Gastrocnemius medialis (tissue), 4 donors: ENCODE measurements at places on chromosomes 2 and 18. TPM values are rescaled to one million over a fixed set of nuclear protein-coding genes. Genes with fewer than 3 reads are reported as not detected.
A peak's percentile ranks its signal among the peaks of the same experiment; 100 is the strongest.

- DNase-seq: no peak
- no peak overlapping the region for H3K4me3 ChIP-seq
- H3K36me3 ChIP-seq: no peaks in the 10 kb centered on the region
- H3K27me3 ChIP-seq: no peaks in the 10 kb centered on the region
- no peaks in the 10 kb centered on the region for H3K4me1 ChIP-seq
Observed at GRCh38 chr18:60469387-60470100, 97.0 kb upstream of the MC4R start.

MEIS1 gene
- 1.6 TPM for total RNA-seq

UBXN4 gene
- total RNA-seq: 85.1 TPM

- no peaks in the 10 kb centered on the region for H3K36me3 ChIP-seq
- no peak overlapping the region for H3K4me3 ChIP-seq
- no peak overlapping the region for H3K27ac ChIP-seq
- no peaks in the 10 kb centered on the region for H3K4me1 ChIP-seq
Observed at GRCh38 chr2:167592441-167592840, 655.0 kb downstream of the STK39 start.

DNA sequence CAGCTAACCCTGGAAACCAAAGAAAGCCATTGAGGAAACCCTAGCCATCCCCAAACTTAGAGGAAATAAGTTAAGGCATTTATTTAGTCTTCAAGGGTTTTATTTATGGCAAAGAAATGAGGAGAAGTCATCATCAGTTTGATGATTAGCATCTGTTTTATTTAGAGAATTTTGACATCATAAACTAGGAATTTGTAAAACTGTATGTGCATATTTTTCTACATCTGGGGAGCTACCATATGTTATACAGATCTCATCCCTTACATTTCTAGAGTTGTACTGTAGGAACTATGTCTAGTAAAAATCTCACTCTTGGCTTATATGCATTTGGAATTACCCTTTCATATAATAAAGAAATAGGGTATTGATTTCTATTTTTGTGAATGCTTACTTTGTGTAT is 48.7 kb downstream of the FMNL2 start:
- H3K4me3 ChIP-seq: no peak overlapping the region
- no peak for DNase-seq
- H3K36me3 ChIP-seq: no peaks in the 10 kb centered on the region
- H3K27ac ChIP-seq: no peak overlapping the region
- H3K27me3 ChIP-seq: no peaks in the 10 kb centered on the region
- H3K4me1 ChIP-seq: peaks cover 29% of the 10 kb centered on the region

GRCh38 chr2:187586011-187586641 is 31.9 kb upstream of the TFPI start:
- H3K27ac ChIP-seq: no peak overlapping the region
- H3K27me3 ChIP-seq: no peaks in the 10 kb centered on the region
- no peak for DNase-seq

GRCh38 chr18:6486313-6486712 is 71.6 kb upstream of the L3MBTL4 start:
- H3K36me3 ChIP-seq: no peaks in the 10 kb centered on the region
- H3K27ac ChIP-seq: no peak overlapping the region
- no peaks in the 10 kb centered on the region for H3K4me1 ChIP-seq
- DNase-seq: no peak
- H3K4me3 ChIP-seq: no peak overlapping the region
- H3K27me3 ChIP-seq: no peaks in the 10 kb centered on the region

DNA sequence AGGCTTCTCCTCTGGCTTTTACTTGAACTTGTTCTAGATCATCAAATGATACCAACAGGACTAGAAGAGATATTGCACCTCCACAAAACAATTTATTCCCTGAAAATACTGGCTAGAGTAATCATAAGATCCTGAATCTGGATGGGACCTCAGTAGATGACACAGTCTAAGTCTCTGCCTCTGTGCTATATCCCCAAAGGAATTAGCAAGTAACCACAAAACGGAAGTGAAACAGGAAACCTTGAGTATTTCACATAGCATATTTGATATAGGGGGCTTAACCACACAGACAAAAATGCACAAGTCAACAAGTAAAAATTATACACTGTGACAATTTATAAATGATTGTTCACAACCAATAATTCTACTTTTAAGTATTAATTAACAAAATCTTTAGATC is 456.9 kb upstream of the TNP1 start:
- H3K36me3 ChIP-seq: no peaks in the 10 kb centered on the region
- no peak for DNase-seq
- no peaks in the 10 kb centered on the region for H3K4me1 ChIP-seq
- H3K27me3 ChIP-seq: no peaks in the 10 kb centered on the region

PECR gene
- 0.73 TPM for total RNA-seq

DNA sequence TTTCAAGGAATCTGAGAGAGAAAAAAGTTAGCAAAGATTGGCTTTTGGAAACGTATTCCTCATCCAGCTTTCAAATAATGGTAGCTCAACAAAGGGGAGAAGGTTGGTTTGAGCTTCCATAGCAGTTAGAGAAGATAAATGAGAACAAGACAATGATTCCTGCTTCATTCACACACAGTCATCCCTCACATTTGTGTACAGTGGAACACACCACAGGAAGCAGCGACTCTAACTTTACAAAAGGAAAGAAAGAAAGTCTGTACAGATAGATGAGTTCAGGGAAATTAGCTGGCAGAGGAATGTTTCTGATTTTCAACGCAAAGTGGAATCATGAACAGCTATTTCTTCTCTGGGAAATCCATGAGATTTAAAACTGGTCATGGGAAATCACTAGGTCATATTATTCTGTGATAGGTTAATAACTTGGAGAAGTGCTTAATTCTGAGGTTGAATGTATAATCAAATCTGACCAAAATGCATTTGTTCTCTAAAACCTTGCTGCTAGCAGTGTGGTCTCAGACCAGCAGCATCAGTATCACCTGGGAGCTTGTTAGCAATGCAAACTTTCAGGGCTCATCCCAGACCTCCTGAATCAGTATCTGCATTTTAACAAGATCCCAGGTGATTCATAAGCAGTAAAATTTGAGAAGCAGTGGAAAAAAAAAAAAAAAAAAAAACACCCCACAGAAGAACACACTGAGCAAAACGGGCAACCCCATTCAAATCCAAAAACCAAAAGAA is 112.0 kb downstream of the GRB14 start:
- H3K36me3 ChIP-seq: no peaks in the 10 kb centered on the region
- no peak for DNase-seq
- no peak overlapping the region for H3K4me3 ChIP-seq
- no peaks in the 10 kb centered on the region for H3K27me3 ChIP-seq
- no peak overlapping the region for H3K27ac ChIP-seq
- H3K4me1 ChIP-seq: no peaks in the 10 kb centered on the region

- H3K4me1 ChIP-seq: peaks cover 9% of the 10 kb centered on the region
- H3K27ac ChIP-seq: peak overlapping the region; percentile 67
- no peak for DNase-seq
- H3K4me3 ChIP-seq: no peak overlapping the region
Observed at GRCh38 chr2:120758181-120759144, 22.8 kb downstream of the GLI2 start.

- H3K27me3 ChIP-seq: no peaks in the 10 kb centered on the region
- no peaks in the 10 kb centered on the region for H3K36me3 ChIP-seq
- H3K4me3 ChIP-seq: no peak overlapping the region
Observed at GRCh38 chr2:44430342-44430741, 68.6 kb downstream of the CAMKMT start.

DNA sequence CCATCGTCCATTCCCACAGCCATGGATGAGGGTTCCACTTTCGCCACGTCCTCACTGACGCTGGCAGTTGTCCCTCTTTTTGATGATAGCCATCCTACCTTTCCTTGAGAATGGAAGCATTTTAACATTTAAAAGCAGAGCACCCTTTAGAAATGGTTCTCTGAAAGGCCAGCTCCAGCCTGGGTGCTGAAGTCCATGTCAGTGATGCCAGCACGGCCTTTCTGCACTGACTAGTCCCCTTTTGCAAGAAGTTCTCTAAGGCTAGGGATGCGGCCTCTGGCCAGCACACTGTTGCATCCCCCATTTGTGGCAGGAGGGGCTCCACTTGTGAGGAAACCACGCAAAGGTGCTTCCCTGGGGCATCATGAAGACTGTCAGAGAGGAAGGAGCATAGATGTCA is 203.5 kb downstream of the MGAT5 start:
- H3K4me3 ChIP-seq: no peak overlapping the region
- H3K4me1 ChIP-seq: no peaks in the 10 kb centered on the region
- H3K27ac ChIP-seq: no peak overlapping the region
- DNase-seq: no peak

DNA sequence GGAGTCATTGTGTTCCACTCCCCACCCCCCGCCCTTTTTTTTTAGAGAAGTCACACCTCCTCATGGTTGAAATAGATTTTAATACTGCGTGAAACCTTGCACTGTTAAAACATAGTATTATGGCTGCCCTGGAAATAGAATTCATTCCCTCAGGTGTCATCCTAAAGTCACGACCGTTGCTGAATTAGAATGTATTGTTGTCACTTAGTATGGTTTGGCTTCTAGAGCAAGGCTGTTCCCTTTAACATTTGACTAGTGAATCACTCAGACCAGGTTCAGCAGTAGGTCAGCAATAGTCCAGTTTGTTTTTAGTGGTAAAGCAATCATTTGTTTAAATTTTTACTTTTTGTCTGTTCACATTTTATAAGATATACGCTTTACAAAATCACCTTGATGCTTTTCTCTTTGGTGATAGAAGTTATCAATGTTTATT is 1.2 kb downstream of the BABAM2 start:
- H3K27me3 ChIP-seq: no peaks in the 10 kb centered on the region
- H3K27ac ChIP-seq: peak overlapping the region; percentile 99
- peaks cover 22% of the 10 kb centered on the region for H3K4me1 ChIP-seq
- no peak for DNase-seq

DNA sequence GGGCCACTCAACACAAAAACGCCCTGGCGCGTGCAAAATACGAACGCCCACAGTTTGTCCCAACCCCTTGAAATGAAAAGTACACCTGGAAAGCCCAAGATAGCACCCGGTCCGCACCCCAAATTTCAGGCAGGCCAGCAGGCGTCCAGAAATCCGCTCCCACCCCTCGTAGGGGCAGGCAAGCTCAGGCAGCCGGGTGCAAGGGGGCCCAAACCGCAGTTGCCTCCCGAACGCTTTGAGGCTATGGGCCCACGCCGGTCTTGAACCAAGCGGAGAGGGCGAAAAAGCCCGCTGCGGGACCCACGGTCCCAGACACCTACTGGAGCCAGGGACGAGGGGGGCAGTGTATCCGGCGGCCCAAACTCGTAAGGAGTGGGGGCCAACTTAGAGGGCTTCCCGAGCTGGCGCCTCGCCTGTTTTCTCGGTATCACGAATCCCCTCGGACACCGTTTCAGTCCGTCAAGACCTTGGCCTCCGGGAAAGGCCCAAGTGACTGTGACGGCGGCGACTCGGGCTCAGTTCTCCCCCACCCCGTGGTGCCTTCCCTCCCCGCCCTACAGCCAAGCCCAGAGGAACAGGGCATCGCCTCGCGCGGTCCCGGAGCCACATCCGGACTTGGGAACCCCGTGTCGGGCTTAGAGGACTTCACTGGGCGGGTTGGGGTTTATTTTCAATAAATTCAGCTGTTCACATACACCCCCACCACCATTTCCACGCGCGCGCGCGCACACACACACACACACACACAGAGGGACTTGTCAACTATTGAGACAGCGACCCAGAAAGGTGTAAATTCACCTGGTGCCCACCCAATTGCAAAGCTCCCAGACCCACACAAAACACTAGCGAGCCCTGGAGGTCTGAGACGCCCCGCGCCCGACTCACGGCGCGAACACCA is 6.2 kb upstream of the SATB2 start:
- H3K4me1 ChIP-seq: peaks cover 15% of the 10 kb centered on the region
- no peaks in the 10 kb centered on the region for H3K36me3 ChIP-seq
- peaks cover 88% of the 10 kb centered on the region for H3K27me3 ChIP-seq
- H3K27ac ChIP-seq: no peak overlapping the region
